ENCODE measurements at places on chromosomes 5 and 9.

DNA sequence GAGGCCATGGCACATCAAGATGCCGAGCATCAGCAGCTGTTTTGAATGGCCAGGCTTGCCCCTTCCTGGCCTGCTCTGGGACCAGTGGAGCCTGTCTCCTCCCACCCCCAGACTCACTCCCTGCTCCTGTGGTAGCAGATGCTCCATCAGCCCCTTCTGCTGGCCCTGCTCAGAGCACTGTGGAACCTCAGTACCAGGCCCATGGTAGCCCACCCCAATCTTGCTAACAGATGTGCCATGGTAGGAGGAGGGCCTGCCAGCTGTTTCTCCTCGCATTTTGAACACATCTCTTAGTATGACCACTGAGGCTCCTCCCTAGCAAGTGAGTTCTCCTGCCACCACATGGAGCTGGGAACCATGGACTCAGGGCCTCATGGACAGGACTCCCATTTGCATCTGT is 29.5 kb downstream of the COL27A1 start:
- no peak for DNase-seq

GRCh38 chr5:167308466-167308865 is 983.0 kb upstream of the WWC1 start:
- no peak for DNase-seq

DNA sequence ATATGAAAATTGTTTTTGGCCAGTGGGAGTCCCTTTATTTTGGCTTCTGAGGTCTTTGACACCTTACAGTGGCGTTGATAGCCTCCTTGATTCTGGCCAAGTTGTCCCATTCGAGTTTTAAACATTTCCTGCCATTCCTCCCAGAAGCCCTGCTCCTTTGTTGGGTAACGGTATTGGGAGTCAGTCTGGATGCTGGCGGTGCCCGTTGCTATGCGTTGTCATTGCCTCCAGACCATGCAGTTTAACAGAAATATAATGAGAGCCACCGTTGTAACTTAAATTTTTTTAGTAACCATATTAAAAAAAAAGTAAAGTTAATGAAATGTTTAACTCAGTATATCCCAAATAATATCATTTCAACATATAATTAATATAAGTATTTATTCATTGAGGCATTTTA is 35.0 kb downstream of the GALNT12 start:
- DNase-seq, result no peak

GRCh38 chr5:112483704-112484103 is 64.6 kb upstream of the EPB41L4A start:
- no peak for DNase-seq

DNA sequence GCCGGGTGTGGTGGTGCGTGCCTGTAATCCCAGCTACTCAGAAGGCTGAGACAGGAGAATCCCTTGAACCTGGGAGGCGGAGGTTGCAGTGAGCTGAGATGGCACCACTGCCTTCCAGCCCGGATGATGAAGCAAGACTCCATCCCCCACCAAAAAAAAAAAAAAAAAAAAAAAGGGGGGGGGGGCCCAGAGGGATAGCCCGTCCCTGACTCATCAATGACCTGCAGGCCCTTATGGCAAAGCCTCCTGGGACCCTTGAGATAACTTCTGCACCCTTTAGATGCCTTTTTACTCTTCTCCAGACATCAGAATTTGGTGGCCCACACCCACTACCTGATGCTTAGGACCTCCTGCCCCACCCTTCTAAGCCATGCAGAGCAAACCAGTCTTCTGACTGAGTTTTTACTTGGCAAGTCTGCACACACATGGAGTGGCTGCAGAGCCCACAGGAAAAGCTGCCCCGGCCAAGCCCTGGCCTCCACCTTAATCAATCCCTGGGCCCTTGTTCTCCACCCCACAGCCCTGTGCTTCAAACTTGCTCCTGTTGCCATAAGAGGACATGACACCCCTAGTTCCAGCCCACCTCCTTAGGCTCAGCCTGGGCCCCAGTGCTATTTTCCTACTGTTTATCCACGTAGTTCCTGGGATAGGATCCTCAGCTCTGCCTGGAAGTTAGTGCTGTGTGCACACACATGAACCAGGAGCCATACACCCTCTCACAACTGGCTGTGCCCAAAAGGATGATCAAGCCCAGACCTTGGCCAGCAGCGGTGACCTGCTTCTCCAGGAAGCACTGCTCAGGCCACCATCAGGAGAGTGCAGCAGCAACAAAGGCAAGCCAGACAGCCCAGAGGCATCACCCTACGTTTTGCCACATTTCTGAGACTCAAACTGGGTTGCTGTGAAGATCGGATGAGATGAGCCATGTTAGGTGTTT is 5.1 kb downstream of the MGAT1 start:
- no peak for DNase-seq

GRCh38 chr5:68268852-68269130 is 53.2 kb downstream of the PIK3R1 start:
- no peak for DNase-seq

DNA sequence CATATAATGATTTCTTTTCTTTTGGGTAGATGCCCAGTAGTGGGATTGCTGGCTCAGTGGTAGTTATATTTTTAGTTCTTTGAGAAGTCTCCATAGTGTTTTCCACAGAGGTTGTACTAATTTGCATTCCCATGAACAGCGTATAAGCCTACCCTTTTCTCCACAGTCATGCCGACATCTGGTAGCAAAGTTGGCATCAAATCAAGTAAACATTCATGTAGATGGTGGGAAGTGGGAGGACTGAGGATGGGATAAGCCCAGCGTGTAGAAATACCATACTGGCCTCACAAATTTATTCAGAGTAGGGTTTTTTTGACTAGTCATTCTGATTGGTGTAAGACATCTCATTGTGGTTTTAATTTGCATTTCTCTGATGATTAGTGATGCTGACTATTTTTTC is 115.4 kb downstream of the EGFLAM start:
- DNase-seq, result no peak

DNA sequence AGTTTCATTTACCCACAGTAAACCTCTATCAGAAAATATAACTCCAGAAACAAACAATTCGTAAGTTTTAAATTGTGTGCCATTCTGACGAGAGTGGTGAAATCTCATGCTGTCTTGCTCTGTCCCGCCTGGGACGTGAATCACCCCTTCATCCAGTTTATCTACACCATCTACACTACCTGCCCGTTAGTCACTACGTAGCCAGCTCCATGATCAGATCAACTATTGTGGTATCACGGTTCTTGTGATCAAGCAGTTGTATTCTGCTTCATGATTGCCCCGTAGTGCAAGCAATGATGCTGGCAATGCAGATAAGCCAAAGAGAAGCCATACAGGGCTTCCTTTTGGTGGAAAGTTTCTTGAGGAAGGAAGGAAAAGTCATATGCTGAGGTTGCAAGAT is 150.3 kb downstream of the GOLPH3 start:
- no peak for DNase-seq

DNA sequence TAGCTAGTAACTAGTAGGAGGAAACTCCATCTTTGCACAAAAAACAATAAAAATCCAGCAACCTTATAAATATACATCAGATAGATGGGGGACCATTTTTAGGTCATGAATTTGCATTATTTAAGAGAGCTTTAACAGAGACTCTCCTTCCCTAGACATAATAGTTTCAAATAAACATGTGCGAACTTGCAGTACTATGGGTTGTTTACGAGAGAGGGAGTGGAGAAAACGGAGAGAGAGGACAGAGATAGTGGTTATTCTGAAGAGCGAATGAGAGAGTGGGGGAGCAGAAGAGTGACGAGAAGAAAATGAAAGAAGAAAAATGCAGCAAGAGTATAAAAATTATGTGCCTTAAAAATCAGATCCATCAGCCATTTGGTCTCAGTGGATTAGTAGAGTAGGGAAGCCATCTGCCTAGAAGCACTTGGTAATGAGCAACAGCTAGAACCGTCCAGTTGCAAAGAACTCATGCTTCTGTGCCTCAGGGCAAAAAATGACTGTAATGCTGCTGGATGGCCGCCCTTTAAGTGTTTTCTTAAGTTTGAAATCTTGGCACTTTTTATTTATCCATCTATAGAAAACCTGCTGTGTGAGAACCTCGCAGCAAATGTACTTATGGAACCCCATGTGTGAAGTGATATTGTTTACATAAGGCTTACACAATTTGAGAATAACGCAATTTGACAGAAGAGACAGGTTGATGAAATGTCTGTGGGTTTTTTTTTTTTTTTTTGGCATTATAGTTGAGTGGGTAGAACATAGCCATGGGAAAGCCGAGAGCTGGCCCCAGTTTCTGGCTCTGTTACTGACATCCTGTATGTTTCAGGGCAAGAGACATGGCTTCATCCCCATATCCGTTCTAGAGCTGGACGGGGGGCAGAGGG is 95.6 kb upstream of the ZNF608 start:
- no peak for DNase-seq

- DNase-seq, result no peak
Measured at GRCh38 chr5:73816656-73817420, 190.8 kb downstream of the ARHGEF28 start.

GRCh38 chr9:137820161-137820855 is 57.3 kb upstream of the CACNA1B start:
- DNase-seq, result no peak

- DNase-seq, result no peak
Measured at GRCh38 chr5:141973871-141974595, 5.1 kb downstream of the RNF14 start.

DNA sequence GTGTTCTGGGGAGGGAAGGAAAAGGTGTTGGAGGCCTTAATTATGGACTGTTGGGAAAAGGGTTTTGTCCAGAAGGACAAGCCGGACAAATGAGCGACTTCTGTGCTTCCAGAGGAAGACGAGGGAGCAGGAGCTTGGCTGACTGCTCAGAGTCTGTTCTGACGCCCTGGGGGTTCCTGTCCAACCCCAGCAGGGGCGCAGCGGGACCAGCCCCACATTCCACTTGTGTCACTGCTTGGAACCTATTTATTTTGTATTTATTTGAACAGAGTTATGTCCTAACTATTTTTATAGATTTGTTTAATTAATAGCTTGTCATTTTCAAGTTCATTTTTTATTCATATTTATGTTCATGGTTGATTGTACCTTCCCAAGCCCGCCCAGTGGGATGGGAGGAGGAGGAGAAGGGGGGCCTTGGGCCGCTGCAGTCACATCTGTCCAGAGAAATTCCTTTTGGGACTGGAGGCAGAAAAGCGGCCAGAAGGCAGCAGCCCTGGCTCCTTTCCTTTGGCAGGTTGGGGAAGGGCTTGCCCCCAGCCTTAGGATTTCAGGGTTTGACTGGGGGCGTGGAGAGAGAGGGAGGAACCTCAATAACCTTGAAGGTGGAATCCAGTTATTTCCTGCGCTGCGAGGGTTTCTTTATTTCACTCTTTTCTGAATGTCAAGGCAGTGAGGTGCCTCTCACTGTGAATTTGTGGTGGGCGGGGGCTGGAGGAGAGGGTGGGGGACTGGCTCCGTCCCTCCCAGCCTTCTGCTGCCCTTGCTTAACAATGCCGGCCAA is 19.1 kb downstream of the PTGES2 start:
- no peak for DNase-seq

- DNase-seq, result no peak
Measured at GRCh38 chr5:173715607-173716006, 99.2 kb upstream of the BOD1 start.

Measured in DMS79 (cell line).